ENCODE measurements at places on chromosomes 5 and 9. TPM values are rescaled to one million over a fixed set of nuclear protein-coding genes. Genes with fewer than 3 reads are reported as not detected.

- no peaks in the 10 kb centered on the region for H3K4me1 ChIP-seq
- no peaks in the 10 kb centered on the region for H3K36me3 ChIP-seq
- DNase-seq = no peak
- H3K27me3 ChIP-seq = no peaks in the 10 kb centered on the region
- no peak overlapping the region for H3K27ac ChIP-seq
- H3K4me3 ChIP-seq = no peak overlapping the region
Measured at GRCh38 chr5:66247176-66247960, 103.3 kb downstream of the SREK1 start.

Gene FBP2
- total RNA-seq = not detected

GRCh38 chr5:97119007-97119390 is 23.4 kb downstream of the LIX1 start:
- H3K36me3 ChIP-seq = no peaks in the 10 kb centered on the region
- DNase-seq = no peak
- no peak overlapping the region for H3K4me3 ChIP-seq
- H3K4me1 ChIP-seq = no peaks in the 10 kb centered on the region
- H3K27ac ChIP-seq = no peak overlapping the region

Gene EMB
- total RNA-seq = 35.3 TPM

DNA sequence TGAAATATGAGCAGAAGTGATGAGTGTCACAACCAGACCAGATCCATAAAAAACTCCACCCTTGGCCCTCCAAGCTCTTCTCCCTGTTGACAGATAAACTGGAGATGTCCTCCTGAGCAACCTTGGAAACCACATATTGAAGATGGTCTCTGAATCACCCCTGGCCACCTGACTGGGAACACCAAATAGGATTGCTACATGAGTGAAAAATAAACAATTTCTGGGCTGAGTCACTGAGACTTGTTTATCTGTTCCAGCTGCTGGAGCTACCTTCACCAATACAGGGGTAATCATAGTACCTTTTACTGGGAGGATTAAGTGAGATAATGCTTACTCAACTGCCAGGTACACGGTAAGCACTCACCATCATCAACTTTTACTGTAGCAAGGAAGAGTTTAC is 53.3 kb downstream of the PCA3 start:
- no peak overlapping the region for H3K27ac ChIP-seq
- H3K27me3 ChIP-seq = no peaks in the 10 kb centered on the region
- no peak for DNase-seq
- no peak overlapping the region for H3K4me3 ChIP-seq
- no peaks in the 10 kb centered on the region for H3K4me1 ChIP-seq
- H3K36me3 ChIP-seq = no peaks in the 10 kb centered on the region

Gene PTGR1
- 38.0 TPM for total RNA-seq

- no peak overlapping the region for H3K4me3 ChIP-seq
- no peaks in the 10 kb centered on the region for H3K36me3 ChIP-seq
- H3K27ac ChIP-seq = no peak overlapping the region
- no peaks in the 10 kb centered on the region for H3K27me3 ChIP-seq
- no peak for DNase-seq
Measured at GRCh38 chr5:95241161-95241560, 43.7 kb downstream of the MCTP1 start.

All from upper lobe of right lung (tissue), 1 donor.